OCI-LY7 (cell line): ENCODE measurements at places on chromosomes 2 and 18. TPM values are rescaled to one million over a fixed set of nuclear protein-coding genes. Genes with fewer than 3 reads are reported as not detected.

- DNase-seq = no peak
Measured at GRCh38 chr2:113050921-113051895, 1.5 kb downstream of the IL36B start.

GRCh38 chr18:275486-275885 lies 7.6 kb upstream of the THOC1 start:
- no peak for DNase-seq

GRCh38 chr2:12008425-12009061 lies 262.1 kb downstream of the LPIN1 start:
- no peak for DNase-seq

DNA sequence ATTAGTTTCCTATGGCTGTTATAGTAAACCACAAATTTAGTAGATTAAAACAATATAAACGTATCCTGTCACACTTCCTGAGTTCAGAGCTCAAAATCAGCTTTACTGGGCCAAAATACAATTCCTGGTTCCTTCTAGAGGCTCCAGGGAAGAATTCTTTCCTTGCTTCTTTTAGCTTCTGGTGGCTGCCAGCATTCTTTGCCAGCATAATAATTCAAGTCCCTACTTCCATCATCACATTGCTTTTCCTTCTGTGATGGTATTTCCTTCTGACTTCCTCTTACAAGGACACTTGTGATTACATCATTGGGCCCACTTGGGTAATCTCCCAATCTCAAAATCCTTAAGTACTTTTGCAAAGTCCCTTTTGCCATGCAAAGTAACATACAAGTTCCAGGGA lies 40.6 kb downstream of the MOB4 start:
- DNase-seq = no peak

DNA sequence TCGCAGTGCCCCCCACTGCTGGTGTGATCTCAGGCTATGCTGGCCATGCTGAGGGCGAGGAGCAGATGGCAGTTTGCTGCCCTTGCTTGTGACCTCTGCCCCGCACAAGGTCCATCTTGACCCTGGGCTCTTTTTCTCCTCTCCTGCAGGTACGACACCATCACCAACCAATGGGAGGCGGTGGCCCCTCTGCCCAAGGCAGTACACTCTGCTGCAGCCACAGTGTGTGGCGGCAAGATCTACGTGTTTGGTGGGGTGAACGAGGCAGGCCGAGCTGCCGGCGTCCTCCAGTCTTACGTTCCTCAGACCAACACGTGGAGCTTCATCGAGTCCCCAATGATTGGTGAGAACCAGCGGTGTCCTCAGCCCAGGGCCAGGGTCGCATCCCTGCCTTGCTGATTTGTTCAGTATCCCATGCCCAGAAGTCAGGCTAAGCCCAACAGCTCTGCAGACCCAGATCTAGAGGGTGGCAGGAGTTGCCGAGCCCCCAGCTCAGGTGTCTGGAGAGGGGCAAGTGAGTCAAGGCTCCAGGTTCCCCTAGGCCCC lies 223.8 kb downstream of the ATAD2B start:
- no peak for DNase-seq

GRCh38 chr2:54054271-54054670 lies 61.1 kb upstream of the ACYP2 start:
- no peak for DNase-seq

GRCh38 chr2:199988151-199988550 lies 32.8 kb downstream of the MAIP1 start:
- no peak for DNase-seq

GRCh38 chr18:805008-805754 lies 6.9 kb downstream of the YES1 start:
- DNase-seq = no peak

DNA sequence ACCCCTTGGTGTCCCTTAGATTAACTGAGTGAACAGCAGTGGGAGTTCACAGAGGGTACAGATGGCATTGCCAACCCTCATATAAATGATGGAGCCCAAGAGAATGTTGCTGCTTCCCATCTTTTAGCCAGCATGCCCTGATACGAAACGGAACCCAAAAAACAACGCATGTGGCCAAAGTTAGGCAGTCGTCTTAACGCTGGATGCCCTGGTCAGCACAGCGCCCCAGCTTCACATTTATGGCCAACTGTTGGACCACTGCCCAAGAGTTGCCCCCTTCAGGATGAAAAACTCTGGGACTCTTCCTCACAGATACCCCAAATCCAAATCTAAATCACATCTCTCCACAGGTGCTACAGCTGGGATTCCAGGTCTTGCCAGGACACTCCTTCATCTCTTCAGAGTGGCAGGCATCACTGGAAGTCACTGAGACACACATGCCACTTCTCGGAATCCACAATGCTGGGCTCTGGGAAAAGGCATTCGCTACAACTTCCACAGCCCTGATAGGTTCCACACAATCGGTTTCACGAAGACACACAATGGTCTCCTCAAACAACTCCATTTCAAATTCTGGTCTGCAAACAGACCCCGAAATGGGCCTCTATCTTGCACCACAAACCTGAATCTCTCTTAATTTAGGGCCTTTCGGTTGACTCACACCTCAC lies 44.6 kb downstream of the LONRF2 start:
- DNase-seq = no peak

DNA sequence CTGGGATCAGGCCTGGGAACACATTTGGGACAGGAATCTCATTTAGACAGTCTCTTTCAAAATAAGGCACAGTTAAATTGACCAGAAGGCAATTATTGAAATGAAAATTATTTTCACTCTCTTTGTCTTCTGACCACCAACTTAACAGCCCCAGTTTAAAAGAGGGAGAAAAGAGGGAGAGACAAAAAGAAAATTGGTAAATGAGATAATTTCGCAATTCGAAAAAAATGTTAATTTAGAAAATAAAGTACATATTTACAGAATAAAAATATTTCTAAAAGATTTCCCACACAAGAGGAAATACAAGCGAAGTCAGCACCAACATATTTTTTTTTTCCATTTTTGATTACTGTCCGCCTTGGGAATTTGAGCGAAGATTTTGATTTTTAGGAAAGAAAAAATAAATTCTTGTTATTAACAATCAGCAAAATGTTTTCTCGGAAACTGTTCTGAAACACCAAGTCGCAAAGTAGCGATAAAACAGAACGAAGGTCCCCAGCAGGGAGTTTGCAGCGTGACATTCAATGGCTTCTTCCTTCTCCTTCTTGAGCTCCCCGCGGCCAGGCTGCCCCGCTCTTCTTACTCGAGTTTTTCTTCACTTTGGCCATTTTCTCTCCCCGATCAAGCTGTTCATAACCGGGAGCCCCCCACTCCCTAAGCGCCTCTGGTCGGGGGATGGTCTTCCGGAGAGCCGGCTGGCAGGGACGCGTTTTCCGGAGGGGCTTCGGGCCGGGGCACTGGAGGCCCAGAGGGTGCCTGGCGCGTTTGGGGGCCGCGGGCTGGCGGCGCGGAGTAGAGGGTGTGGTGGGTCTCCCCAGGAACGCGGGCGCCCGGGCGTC lies 5.0 kb downstream of the SP9 start:
- DNase-seq = no peak

- no peak for DNase-seq
Measured at GRCh38 chr2:26017464-26018183, 16.3 kb upstream of the RAB10 start.

GRCh38 chr2:25131567-25132298 lies 36.6 kb downstream of the POMC start:
- DNase-seq = no peak

DNA sequence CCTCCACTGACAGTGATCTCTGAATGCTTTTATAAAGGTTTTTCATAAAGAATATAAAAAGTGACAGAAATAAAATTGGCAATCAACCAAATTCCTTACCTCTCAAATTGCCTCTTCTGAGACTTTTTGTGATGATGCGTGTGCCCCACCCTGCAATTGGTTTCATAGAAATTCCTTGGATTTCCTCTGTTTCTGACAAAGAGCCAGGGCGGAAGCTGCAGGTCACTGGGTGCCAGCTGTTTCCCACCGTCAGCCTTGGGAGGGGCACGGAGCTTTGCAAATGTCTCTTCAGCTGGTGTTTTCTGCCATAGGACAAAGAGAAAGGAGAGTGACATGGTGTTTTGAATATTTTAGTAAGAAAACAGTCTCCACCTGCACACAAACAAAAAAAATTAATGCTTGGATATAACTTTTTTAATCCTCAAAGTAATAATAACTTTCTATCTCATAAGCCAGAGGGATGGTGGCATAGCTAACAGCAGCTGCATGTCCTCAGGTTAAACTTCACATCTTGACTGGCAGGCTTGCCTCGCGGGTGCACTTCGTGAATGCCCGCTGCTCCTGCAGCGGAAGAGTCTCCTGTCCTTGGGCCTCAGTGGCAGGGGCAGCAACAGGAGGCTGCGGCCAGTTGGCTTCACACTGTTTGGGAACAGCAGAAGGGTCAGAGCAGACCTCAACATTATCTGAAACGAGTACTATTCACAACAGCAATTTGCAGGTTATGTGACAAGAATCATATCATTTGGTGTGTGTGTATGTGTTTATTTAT lies 24.7 kb downstream of the AGAP1 start:
- no peak for DNase-seq

DNA sequence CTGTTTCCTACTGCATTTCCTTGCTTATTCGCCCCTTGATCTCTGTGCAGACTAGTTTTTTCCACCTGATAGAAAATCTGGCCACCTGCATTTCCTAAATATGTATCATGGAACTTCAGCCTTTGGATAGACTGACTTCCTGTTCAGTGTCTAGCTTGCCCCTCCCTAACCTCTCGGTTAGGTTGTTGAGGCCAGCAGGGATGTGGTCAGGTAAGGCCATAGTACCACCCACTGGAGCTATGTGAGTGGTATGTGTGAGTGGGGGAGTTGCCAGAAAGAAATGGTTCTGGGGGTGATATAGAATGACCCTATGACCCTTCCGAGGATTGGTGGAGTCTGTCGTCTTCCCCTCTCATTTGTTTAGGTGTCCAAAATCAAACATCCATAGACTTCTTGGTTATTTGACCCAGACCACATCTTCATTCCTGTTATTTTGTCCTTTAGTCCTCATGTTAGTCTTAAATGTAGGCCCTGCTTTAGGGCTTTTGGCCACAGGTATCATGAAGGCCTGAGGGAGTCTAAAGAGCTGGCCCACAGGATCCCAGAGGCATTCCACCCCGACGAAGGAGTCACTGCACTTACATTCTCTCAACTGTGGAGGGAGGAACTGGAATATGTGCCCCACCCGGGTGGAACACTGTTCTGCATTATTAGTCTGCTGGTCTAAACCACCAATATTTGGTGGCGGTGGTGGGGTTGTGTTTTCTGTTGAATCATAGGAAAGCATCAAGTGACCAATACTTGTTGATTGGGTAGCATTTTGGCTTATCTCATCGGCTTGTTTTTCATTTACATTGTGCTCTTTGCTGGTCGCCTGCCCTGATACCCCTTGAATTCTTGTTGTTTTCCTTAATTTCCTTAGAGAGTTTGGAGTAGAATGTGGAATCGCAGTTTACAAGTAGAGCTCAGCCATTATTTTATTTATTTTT lies 21.9 kb downstream of the CAB39 start:
- DNase-seq = no peak

DNA sequence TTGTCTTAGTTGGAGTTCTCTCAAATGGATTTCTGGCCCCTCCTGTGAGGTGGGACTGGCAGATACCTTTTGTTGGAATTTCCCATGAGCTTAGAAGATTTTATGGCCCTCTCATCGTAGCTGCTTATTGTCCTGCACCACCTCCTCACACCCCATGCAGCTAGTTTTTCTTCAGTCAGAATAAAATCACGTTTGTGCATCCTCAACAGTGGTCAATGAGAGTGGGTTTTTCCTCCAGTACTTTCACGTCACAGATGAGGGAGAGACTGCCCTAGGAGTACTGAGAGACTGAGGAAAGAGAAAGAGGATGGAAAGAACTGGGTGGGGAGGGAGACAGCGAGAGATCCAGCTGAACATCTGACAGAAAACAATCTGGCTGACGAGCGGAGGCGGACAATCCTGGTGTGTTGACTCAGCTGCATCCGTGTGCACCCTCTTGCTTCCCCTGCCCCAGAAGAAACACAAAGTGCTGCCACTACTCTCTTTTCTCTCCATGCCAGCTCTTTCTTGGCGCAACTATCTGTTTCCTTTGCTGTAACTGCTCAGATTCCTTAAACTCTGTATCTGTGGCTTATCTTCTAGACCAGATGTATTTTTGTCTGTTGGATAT lies 7.4 kb downstream of the RAPGEF4 start:
- no peak for DNase-seq

DNA sequence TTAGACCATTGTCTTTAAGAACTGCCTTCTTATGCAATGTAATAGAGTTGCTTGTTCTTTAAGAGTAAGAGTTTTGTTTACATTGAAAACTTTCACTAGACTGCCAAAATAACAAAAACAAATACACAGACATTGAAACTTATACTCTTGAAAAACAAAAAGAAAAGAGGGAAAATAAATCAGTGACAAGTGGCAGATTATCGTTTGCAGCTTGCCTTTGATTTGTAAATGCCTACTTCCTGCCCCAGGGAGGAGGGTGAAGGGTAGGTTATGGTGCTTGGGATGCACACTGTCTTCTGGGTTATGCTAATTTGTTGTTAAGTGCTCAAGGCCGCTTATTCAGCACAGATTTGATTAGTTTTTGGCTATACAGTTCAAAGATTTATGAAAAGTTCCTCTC lies 198.7 kb downstream of the TGIF1 start:
- no peak for DNase-seq

- DNase-seq = peak; percentile 67
Measured at GRCh38 chr2:232327105-232328031, 51.2 kb upstream of the ALPP start.

DNA sequence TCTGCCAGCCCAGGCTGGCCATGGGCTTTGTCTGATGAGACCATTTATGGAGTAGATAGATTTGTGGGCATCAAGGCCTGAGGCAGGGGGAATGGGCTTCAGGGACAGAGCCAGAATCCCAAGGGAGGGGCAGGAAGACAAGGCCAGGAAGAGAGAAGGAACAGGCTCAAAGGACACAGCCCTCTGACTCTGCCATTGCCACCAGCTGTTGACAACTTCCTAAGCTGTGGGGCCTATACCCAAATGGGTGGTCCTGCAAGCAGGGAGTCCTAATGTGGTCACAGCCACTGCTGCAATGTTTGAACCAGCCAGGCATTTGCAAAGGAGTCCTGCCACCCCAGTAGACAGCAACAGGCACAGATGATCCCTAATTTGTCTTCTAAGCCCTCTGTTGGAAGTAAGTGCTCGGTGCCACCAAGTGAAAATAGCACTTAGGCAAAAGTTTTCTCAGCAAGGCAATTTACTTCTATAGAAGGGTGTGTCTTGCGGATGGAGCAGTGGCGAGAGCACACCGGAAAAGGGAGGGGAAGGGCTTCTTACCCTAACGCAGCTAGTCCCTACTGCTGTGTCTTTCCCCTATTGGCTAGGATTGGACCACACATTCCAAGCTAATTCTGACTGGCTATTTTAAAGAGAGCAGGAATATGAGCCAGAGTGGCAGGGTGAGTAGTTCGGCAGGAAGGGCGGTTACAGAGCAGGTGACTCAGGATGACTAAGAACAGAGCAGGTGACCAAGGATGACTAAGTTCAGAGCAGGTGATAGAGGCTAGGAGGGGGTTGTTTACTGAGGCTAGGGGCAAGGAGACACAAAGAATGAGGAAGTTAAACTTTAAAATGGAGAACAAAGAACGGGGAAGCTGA lies 47.2 kb downstream of the C1QL2 start:
- DNase-seq = no peak

The COPS8 gene
- 57.6 and 58.8 TPM in 2 replicates for total RNA-seq

The SAG gene
- not detected in 2 replicates for total RNA-seq

The CACNB4 gene
- 0.37 and 0.76 TPM in 2 replicates for total RNA-seq

The CD8B2 gene
- not detected in 2 replicates for total RNA-seq

The MPHOSPH10 gene
- total RNA-seq = 38.3 and 42.7 TPM in 2 replicates

The ARHGAP25 gene
- 37.7 and 43.8 TPM in 2 replicates for total RNA-seq
